Ammon's horn (tissue), 1 donor: ENCODE measurements at places on chromosomes 1 and 21.

DNA sequence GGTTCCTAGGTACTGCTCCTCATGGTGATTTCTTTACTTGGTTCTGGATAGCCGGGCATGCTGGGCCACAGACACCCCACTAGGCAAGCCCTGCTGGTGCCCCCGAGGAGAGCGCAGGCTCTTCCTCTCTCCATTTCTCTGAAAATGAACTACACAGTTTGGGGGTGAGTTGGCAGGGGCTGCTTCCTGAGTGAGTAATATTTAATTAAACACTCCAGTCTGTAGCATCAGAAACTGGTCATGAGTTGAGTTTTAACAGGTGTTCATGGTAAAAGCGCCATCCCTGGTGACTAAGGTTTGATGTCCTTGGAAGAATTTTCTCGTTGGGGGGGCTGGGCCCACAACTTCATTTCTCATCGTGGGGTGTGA, 1.7 kb downstream of the SPSB1 start:
- DNase-seq: no peak

DNA sequence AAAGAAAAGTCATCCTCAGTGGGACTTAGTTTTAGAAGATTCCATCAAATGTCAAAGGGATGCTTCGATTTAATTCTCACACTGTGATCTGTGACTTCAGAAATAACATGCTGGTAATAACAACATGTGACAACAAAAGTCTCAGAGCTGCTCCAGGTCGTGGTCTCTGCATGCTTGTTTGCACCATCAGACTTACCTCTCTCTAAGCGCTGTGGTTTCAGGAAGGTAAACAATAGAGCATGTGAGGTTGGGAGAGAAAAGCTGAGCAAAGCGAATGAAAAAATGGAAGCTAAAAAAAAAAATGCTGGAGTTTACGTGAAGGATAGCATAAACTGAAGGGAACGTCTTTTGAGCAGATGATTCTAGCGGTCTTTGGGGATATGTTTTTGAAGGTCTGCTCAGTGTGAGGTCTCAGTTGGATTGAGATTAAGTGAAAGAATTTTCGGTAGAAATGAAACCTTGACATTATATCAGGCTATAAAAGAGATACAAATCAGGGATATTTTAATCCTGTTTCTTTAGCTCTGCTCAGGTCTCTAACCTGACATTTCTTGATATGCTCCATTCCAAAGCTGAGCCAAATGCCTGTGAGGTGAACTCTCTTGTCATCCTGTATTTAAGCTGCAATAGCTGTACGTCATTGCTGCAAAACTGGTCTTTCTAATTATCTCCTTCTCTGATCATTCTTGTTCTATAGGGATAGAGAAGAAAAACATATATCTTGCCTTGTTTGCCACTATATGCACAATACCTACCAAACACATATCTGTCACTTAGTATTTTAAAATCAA, 86.5 kb downstream of the C1orf21 start:
- no peak for DNase-seq

- DNase-seq: no peak
These were observed 127.6 kb downstream of the CYYR1 start for GRCh38 chr21:26445440-26445839.

- DNase-seq: no peak
These were observed 34.8 kb upstream of the GREM2 start for GRCh38 chr1:240646571-240647240.

GRCh38 chr1:51663721-51664120, 46.8 kb downstream of the OSBPL9 start:
- no peak for DNase-seq

GRCh38 chr1:176199707-176200106, 7.4 kb downstream of the COP1 start:
- no peak for DNase-seq

DNA sequence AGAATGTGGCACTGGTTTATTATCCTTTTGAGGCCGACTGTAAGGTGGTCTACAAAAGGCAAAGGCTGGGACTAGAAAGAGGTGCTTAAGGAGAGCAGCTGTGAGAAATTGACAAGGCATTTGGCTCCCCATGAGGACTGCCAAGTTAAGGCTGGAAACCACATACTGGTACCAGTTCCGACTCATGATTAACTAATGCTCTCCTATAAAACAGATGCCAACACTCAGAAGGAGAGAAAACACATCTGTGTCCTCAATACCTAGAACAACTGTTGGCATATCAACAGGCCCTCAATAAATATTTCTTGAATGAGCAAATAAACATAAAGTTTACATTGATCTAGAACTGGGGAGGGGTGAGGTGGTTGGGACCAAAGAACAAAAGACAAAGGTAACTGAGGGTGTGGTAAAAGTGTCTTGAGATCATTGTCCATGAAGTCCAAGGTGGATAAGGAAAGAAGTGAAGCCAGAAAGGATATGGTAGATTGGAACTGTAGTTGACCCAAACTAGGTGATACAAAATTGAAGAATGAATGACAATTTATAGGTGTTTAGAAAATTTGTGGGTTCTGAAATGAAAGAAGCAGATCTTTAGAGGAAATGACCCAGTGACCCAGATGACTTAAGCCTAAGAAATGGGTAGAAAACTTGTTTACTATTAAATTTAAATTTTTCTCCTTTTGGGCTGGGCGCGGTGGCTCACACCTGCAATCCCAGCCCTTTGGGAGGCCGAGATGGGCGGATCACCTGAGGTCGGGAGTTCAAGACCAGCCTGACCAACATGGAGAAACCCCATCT, 16.9 kb upstream of the MCL1 start:
- no peak for DNase-seq

DNA sequence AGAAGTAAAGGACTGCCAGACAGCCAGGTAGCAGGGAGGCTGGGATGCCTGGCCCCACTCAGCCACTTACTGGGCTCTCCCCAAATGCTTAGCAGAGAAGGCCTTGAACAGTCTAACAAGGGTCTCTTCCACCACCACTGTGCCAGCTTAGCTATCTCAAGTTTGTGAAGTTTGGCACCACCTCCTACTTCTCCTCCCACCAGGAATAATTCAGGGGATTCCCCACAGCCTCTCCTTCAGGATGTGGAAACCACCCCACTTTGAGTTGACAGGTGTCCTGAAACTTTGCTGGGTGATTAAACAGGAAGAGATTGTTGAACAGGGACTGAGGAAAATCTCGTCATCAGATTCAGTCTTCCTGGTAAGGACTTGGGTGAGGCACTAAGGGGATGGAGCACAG, 59.4 kb upstream of the ATP1B1 start:
- no peak for DNase-seq

DNA sequence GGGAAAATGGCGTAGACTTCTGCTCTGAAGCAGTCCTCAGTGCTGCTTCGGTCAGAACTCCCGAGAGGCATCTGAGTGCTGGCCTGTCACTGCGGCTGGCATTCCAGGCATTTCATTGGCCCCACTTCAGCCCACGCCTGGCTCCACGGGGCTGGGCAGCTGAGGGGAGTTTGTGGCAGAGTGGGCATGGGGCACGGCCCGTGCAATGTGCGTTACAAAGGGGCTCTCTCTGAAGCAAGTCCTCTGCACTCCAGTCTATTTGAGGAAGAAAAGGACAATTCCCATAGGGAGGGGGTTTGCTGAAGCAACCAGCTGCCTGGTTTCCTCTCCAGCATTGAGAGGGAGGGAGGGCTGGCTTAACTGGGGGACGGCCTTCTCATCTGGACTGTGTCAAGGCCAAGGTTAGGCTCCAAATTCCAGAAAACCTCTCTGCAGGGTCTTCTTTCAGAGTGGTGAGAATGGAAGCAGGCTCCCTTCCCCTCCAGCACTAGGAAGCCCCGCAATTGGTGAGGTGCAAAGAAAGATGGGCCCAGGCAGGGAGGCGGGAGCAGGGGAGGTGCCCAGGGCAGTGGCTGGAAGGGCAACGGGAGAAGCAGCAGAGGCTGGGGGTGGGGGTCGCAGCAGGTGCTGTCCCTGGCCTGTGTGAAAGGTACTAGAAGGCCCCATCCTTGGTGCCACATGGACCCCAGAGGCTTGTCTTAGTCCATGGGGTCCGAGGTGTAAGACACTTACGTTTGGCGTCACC, 21.1 kb upstream of the GPR157 start:
- DNase-seq: no peak

DNA sequence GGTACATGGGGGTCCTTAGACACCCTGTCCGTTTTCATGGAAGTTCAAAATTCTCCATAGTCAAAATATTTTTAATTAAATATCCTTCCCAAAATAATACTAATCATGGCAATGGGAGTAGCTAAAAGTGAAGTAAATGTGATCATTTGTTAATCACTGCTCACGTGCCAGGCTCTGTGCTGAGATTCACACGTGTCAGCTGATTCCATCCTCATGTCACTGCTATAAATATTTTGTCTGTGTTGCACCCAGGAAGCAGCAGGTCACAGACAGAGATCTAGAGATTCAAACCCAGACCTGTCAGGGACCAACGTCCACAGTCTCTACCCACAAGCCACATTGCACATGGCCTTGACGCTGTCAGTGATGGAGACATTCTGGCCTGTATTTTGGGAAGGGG, 74.3 kb downstream of the KLHDC7A start:
- DNase-seq: no peak

DNA sequence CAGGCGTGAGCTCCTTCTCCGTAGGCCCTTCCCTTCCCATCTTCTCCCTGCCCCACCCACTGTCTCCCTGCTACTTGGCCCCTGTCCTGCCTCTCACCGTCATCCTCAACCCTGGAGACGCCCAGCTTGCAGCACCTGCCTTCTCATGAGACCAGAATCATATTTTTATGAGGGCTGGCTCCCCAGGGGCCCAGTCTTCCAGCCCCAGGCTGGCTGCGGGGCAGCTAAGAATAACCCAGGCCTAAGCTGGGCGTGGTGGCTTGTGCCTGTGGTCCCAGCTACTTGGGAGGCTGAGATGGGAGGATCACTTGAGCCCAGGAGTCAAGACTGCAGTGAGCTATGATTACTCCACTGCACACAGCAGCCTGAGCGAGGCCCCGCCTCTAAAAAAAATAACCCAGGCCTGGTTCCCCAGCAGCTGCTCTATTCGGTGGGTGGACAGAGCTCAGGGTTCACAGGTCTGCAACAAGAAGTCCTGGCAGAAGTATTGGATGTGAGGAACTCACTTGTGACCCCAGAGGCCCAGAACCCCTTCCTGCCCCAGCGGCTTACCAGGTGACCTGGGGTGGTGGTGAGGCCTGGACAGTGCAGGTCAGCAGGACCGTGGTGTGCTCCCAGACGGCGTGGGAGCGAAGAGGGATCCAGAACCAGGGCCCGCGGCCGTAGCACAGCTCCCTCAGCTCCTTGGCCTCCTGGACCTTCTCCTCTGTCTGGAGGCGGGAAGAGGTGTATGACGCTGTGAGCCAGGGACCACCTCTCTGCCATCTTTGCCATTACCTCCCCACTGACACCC, 6.4 kb downstream of the MYOM3 start:
- DNase-seq: no peak

- no peak for DNase-seq
These were observed 21.1 kb downstream of the LMOD1 start for GRCh38 chr1:201925301-201925567.

GRCh38 chr1:17935230-17935629, 172.4 kb upstream of the IGSF21 start:
- DNase-seq: no peak

GRCh38 chr1:84876353-84876752, 16.7 kb downstream of the LPAR3 start:
- DNase-seq: no peak

DNA sequence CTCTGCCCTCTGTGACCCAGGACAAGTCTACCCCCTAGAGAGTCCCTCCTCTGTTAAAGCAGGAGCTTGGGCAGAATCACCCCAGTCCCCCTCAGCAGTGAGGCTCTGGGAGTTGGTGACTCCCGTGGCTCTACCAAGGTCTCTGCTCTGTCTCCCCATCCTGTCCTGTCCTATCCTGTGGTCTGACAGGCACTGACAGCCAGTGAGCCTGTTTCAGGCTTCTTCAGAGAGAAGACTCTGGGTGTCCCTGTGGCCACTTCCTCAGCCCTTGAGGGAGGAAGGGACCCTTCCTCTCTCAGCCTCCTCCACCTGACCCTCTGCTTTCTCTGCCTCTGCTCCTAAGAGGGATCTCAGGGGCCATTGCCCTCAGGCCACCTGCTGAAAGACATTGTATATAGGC, 148.7 kb downstream of the FCRL5 start:
- DNase-seq: no peak

- DNase-seq: no peak
These were observed 377.8 kb upstream of the CHRM3 start for GRCh38 chr1:239008568-239008967.

- no peak for DNase-seq
These were observed 108.8 kb upstream of the WARS2 start for GRCh38 chr1:119249283-119249682.

DNA sequence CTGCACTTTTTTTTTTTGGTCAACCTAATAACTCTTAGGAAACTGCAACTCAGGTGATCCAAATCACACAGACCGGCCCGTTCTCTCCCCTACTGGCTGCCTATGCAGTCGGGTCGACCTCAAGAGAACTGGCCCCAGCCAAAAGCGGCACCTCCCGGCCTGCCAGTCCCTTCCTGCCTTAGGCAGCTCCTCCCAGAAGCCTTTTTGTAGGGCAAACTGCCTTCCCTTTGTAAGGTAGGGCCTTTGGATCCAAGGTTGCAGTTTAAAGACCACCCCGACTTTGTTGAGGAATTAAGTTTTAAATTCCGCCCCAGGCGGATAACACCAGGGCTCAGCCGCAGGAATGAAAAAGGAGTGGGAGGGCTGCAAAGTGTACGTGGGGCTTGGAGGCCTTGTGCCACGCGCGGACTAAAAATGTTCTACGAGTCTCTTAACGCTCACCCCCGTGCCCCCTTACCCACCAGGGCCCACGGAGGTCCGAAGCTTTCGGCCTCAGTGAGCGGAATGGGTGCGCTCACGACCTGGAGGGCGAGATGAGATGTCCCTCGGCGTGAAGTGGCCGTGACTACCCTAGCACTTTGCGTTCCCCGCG, 642 bp upstream of the ST3GAL3 start:
- no peak for DNase-seq

GRCh38 chr1:160096274-160097116, 1.9 kb downstream of the IGSF8 start:
- no peak for DNase-seq

DNA sequence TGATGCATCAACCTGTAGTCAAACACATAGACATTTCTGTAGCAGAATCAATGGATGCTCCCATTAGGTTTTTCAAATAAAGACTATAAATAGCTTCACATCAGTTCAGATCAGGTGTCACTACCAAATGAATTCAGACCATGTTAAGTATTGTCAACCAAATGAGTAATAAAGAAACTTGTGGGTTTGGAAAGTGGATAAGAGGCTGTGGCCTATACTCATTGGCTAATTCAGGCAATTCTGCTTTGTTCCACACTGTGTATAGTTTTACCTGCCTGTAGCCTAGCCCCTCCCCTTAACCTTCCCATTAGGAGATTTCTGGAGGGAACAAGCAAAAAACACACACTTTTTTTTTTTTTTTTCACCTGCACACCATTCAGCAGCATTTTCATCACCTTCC, 321.2 kb downstream of the HLX start:
- no peak for DNase-seq

DNA sequence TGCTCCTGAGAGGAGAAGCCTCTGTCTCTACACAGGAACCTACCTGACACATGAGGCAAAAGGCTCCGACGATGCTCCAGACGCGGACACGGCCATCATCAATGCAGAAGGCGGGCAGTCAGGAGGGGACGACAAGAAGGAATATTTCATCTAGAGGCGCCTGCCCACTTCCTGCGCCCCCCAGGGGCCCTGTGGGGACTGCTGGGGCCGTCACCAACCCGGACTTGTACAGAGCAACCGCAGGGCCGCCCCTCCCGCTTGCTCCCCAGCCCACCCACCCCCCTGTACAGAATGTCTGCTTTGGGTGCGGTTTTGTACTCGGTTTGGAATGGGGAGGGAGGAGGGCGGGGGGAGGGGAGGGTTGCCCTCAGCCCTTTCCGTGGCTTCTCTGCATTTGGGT, 3.9 kb upstream of the ACKR1 start:
- DNase-seq: no peak
